ENCODE measurements at places on chromosomes 11 and 22. TPM values are rescaled to one million over a fixed set of nuclear protein-coding genes. Genes with fewer than 3 reads are reported as not detected.

Gene TSGA10IP
- total RNA-seq: not detected

Gene SMIM35
- not detected for total RNA-seq

Gene B4GALNT4
- 17.3 TPM for total RNA-seq

Gene LRRC75B
- 6.5 TPM for total RNA-seq

Gene TTC36
- 1.3 TPM for total RNA-seq

Gene SMTNL1
- total RNA-seq: not detected

Gene TPCN2
- 7.5 TPM for total RNA-seq

Gene LDHAL6A
- total RNA-seq: not detected

Gene SLC6A5
- not detected for total RNA-seq

Gene MMP1
- total RNA-seq: 150 TPM

Gene KCNE3
- total RNA-seq: 0.43 TPM

Gene TEX12
- total RNA-seq: 0.50 TPM

Gene MYRF
- under 0.01 TPM for total RNA-seq

Gene CRY2
- 11.6 TPM for total RNA-seq

Gene CCDC83
- total RNA-seq: not detected

Gene PATE2
- not detected for total RNA-seq

Gene APOBEC3H
- total RNA-seq: not detected

Gene CTSF
- total RNA-seq: 14.9 TPM

Gene ESAM
- total RNA-seq: 0.07 TPM

Gene SLC39A13
- total RNA-seq: 29.6 TPM

Gene ZP1
- total RNA-seq: not detected

Gene CSF2RB
- total RNA-seq: under 0.01 TPM

Gene EMID1
- total RNA-seq: 0.21 TPM

Gene CABP2
- total RNA-seq: not detected

Gene TPST2
- 17.4 TPM for total RNA-seq

Gene PRG3
- not detected for total RNA-seq

Gene TNNT3
- total RNA-seq: 1.3 TPM

Gene IGF2
- 0.07 TPM for total RNA-seq

Gene OR2AT4
- total RNA-seq: not detected

Gene TMEM126A
- 37.6 TPM for total RNA-seq

Gene BDNF
- 1.4 TPM for total RNA-seq

Gene KCNJ1
- total RNA-seq: not detected

Gene ACAD8
- total RNA-seq: 16.4 TPM

Gene NFAM1
- total RNA-seq: 0.07 TPM

Gene OR5P2
- total RNA-seq: under 0.01 TPM

Gene KREMEN1
- total RNA-seq: 20.1 TPM

Gene OR10V1
- not detected for total RNA-seq

Gene FREY1
- 1.4 TPM for total RNA-seq

Gene OR51I1
- total RNA-seq: not detected

Gene OR4D5
- not detected for total RNA-seq

Gene CCDC73
- total RNA-seq: under 0.01 TPM

Gene MN1
- 2.4 TPM for total RNA-seq

Gene CLMP
- 10.3 TPM for total RNA-seq

Gene ANO5
- not detected for total RNA-seq

Gene OR6T1
- total RNA-seq: not detected

Gene MCAM
- 67.8 TPM for total RNA-seq

Gene HEPN1
- total RNA-seq: not detected

Gene PANX3
- not detected for total RNA-seq

Gene RAPSN
- total RNA-seq: 0.34 TPM

Gene NXPE1
- total RNA-seq: not detected

Gene INS
- total RNA-seq: not detected

Gene IRF7
- 7.8 TPM for total RNA-seq

Gene C11orf86
- total RNA-seq: not detected

Gene TOLLIP
- total RNA-seq: 44.1 TPM

Gene CD3G
- not detected for total RNA-seq

Gene VEGFB
- 22.2 TPM for total RNA-seq

Measured in nasal cavity respiratory epithelium epithelial cell of viscerocranial mucosa (primary cell).